ENCODE measurements at places on chromosomes 13 and 19.

GRCh38 chr13:62710787-62711186 lies 1295.1 kb upstream of the PCDH20 start:
- no peak for DNase-seq

DNA sequence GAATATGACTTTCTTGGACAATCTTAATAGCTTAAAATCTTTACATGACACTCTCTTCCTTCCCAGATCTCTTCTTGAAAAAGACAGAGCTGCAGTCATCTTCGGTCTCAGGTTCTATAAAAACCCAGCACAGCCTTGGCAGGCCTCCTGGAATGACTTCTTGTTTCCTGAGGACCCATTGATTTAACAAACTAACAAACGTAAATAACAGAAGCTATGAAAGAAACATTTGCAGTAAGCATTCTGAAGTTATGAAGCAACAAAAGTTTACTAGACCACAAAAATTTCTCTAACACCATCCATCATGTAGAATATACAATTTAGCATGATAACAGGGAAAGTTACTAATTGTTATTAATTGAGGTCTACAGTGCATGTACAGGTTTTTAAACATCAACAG lies 62.8 kb upstream of the STARD13 start:
- DNase-seq: no peak

DNA sequence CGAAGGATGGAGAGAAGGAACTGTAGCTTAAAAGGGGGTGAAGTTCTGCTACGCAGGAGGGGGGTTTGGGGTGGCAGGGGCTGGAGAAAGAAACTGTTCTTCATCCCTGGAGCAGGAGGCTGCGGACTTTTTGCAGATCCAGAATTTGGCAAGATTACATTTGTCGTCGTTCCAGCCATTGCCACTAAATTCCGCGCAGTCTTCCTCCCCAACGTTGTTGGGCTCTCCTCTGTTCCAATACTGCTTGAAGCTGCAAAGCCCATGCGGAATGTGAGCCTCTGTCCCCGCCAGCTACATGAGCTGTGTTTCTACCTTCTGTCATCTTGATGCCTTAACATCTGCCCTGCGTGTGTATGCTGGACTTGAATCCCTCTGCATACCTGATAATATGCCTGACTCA lies 4.3 kb downstream of the CD209 start:
- no peak for DNase-seq

- no peak for DNase-seq
Measured at GRCh38 chr19:48588670-48589401, 17.7 kb upstream of the SPACA4 start.

DNA sequence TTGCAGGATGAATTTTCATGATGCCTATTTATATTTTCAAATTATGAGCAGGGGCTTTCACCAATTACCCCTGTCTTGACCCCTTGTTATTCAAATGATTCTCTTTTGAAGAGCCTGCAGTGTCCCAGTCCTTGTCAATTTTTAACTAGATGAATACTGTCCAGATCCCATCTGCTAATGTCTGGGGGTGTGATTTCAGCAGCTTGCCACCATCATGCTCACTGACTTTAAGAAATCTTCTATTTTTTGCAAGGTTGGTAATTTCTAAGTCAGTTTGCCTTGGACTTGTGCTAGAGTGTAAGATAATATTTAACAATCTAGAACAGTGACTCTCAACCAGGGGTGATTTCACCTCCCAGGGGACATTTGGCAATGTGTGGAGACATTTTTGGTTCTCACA lies 106.0 kb downstream of the CACNA1A start:
- DNase-seq: no peak

- DNase-seq: no peak
Measured at GRCh38 chr13:49954674-49955455, 18.7 kb upstream of the SPRYD7 start.

DNA sequence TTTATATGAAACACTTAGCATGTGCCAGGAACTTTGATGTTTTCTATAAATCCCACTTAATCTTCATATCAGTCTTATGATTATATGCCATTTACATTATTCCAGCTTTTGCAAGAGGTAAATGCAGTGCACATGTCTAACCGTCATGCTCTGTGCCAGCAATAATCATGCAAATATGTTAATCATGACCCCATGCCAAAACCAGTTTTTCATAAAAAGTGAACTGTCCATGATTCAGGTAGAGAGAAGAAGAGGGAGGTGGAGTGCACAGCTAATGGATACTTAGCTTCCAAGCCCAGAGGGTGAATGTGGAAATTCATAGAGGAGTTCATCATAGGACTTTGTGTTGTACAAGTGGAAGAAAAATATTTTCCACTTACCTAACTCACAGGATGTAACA lies 458.4 kb downstream of the TBC1D4 start:
- DNase-seq: no peak

- DNase-seq: no peak
Measured at GRCh38 chr13:52726258-52726657, 13.4 kb downstream of the CNMD start.

All from cortex of kidney (tissue), 1 donor.